Erythroblast (primary cell): ENCODE measurements at places on chromosomes 1 and 21.

- DNase-seq, result no peak
These were observed 2.2 kb upstream of the CDC42BPA start for GRCh38 chr1:227320476-227320875.

GRCh38 chr1:225877580-225877979 lies 4.6 kb downstream of the TMEM63A start:
- DNase-seq, result peak; percentile 58

DNA sequence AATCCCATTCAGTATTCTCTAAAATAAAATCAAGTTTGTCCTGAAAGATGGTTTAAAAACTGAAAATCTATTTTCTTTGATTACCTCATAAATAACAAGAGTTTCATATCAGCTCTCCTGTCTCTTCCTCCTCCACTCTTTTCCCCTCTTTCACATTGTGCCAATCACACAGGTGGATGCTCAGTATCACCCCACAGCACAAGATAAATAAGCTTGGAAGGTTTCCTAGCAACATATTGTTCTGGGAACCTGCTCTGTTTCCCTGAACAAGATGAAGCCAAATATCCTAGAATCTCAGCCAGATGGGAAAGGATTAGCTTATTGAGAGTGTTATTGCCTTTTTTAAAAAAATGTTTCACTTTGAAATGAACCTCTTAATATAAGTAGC lies 45.7 kb upstream of the CACYBP start:
- DNase-seq, result no peak

DNA sequence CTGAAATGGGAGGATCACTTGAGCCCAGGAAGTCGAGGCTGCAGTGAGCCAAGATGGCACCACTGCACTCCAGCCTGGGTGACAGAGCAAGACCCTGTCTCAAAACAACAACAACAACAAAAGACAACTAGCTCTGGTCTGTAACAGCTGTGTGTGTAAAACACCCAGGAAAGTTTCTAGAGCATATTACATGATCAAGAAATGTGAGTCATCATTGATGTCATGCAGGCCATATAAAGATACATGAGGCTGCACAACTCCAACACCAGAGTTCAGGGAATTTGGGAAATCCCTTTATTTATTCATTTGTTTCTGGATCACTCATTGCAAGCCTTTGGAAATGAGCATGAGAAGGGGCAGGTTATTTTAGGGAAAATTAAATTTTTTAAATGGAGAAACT lies 50.3 kb upstream of the CTPS1 start:
- no peak for DNase-seq

GRCh38 chr1:33324677-33325575 lies 4.0 kb upstream of the A3GALT2 start:
- no peak for DNase-seq

GRCh38 chr1:91761295-91761721 lies 124.6 kb downstream of the TGFBR3 start:
- DNase-seq, result no peak

DNA sequence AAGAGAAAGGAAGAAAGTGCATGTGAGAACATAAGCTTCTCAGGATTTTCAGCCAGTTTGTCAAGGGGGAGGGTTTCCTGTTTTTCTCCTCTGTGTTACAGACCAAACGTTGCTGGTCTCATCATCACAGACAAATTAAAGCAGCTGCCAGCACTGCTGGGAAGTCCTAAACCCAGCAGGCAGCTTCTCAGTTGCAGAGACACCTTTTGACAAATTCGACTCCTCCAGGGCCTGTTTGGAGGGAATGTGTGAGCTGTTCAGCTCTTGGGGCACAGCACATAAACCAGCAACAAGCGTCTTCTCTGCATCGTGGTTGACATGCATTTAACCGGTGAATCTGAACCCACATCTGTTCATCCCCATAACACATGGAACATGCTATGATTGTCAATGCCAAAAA lies 454.6 kb upstream of the RUNX1 start:
- DNase-seq, result no peak

DNA sequence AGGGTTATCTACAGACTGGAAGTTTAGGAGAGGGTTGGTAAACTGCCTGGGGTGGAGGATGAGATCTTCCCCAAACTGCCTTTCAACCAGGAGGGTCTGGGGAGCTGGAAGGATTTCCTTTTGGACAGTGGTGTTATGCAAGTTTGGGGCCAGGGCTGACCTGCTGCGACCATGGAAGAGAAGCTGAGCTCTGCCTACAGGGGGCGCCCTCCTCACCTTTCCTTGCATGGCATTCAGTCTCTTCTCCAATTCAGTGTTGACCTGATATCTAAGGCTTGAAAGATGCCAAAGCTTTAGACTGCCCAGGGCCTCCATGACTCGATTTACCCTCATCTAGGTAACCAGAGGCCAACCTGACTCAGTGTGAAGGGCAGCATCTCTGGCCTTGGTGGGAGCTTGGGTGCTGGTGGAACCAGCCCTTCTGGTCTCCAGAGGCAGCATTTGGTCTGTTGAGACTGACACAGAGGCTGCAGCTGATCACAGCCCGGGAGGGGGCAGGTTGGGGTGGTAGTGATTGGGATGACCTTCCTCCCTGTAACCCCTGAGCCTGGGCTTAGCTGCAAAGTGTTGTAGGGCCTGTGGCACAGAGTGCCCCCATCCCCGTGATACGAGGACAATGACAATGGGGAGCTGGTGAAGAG lies 170.0 kb downstream of the GRIK3 start:
- DNase-seq, result peak; percentile 35

DNA sequence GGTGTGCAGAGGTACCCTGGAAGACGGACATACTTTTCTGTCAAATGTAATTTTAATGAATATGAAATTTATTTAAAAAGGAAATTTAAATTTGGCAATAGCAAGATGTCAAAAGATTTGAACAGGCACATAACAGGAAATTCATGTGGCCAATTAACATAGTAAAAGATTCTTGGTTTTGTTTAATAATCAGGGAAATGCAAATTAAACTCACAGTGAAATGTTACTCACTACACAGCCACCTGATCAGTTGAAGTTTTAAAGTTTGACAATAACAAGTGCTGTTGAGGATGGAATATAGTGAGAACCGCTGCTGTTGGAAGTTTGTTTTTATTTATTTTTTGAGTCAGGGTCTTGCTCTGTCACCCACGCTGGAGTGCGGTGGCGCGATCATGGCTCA lies 63.9 kb downstream of the TEX35 start:
- DNase-seq, result no peak

- no peak for DNase-seq
These were observed 21.4 kb upstream of the CLCA1 start for GRCh38 chr1:86447198-86447790.

DNA sequence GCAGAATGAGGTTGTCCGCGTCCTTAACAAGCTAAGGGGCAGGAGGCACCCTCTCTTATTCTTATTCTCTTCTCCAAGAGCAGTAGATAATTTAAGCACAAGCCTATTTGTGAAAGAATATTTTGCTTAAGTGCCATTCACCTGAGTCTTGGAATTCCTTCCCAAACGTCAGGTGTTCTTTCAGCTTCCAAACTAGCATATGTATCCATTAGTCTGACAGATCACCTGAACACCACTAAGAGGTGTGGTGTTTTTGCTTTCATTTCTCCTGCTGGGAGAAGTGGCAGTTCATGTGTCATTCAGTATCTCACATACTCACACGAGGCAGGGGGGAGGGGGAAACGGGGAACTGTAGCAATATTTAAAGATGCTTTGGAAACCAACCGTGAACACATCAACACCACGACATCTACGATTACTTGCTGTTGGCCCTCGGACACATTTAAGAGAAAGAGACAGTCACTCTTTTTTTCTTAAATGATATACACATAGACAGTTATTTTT lies 45.5 kb upstream of the RBM15 start:
- no peak for DNase-seq

DNA sequence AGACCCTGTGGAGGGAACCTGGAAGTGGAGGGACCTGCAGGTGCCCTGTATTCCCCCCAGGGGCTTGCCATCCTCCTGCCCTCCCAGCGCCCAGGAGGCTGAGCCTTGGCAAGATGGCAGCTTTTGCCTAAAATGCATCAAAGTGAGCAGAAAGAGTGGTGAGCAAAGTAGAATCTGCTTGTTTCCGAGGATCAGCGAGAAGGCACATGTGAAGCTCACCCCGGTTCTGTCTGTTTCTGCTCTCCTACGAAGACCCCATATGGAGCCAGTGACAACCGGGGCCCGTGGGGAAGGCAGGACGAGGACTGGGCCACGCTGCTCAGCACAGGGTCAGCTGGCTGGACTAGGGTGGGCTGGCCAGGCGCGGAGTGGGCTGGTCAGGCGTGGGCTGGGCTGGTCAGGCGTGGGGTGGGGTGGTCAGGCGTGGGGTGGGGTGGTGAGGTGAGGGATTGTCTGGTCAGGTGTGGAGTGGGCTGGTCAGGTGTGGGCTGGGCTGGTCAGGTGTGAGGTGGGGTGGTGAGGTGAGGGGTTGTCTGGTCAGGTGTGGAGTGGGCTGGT lies 5.2 kb upstream of the FNDC10 start:
- DNase-seq, result no peak

GRCh38 chr1:205229916-205230700 lies 2.4 kb downstream of the TMCC2 start:
- peak; percentile 81 for DNase-seq

DNA sequence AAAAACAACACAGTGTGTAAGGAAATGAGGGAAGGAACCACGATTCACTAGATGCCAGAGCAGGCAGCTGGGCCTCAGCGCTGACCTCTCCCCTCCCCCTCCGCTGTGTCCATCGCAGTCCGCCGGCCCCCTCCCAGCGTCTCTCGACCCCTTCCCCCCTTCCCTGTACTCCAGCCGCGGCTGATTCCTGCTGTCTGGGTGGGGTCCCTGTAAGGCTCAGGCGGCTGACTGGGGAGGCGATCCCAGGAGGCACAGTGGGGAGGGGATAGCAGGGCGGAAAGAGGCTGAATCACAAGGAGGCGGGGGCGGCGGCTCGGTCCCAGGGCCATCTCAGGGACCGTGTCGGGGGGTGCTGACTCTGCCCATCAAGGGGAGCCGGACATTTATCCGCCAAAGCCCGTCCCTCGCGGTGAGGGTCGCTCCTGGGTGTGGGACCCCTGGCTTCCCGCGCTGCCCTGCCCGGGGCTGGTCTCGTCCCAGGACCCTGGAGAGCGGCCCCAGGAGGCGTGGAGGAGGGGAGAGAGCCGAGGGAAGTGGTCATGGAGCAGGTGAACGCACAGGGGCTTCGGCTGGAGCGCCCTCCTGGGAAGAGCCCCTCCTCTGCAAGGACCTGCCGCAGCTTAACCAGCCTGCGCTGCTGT lies 241.9 kb downstream of the PTPRU start:
- no peak for DNase-seq

DNA sequence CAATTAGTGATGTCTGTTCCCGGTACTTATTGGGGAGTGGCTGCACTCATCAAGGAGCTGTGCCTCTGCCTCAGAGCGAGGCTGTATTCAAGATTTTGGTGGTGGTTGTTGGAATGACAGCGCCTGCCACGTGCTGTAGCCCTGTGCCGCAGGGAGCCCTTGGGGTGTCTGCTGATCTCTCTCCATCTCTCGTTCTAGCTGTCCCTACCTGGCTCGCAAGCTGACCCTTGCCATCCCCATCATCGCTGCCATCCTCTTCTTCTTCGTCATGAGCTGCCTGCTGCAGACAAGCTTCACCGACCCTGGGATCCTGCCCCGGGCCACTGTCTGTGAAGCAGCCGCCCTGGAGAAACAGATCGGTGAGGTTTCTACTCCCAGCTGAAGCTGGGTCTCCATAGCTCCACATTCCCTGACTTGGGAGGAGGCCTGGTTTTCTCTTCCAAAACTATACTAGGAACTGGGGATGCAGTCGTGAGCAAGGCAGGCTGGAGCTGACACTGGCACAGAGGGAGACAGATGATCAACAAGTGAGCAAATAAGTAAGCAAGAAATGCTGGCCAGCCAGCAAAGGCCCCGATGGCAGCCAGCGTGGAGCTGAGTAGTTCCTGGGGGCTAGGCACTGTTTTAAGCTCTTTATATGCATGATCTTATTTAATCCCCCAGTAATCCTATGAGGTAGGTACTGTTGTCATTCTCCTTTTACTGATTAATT lies 5.9 kb downstream of the ZDHHC18 start:
- no peak for DNase-seq

DNA sequence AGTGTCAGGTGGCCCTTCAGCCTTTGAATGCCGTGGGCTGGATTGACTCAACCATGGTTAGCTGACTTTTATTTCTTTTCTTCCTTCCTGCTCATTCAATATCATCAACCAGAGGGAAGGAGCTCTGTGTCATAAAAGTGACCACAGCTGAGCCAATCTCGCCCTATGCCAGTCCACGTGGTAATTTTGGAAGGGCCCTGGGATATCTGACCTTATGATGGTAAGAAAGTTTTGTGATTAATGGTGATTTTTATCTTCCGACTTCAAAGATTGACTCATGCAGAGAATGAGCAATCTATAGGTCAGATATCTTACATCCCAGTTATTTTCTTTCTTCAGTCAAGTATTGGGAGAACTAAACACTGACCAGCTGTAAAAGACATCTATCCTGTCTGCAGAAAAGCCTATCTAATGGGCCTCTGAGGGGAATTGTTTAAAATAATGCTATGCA lies 170.3 kb downstream of the ZC3H11B start:
- DNase-seq, result no peak

- no peak for DNase-seq
These were observed 752.1 kb downstream of the LTN1 start for GRCh38 chr21:28240586-28240985.

DNA sequence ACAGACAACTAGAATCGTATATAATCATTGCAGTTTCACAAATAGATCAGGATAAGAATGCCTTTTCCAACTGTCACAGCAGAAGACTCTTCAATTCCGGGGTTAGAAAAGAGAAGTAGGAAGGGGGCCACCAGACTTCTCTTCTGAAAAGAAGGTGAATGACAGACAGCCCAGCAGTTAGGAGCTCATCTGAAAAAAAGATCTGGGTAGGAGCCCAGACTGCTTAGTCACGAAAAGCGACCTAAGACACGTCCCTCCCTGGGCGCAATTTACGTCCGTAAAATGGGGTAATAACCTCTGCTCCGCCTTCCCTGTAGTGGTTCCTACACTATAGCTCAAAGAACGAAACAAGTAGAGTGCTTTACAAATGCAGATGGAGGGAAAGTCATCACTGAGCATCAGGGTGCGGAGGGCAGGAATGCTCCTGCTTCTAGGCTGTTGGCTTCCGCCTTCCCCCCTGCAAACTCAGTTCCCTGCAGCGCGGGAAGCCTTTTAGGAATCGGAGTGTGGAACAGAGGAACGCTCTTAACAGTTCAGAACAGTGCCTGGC lies 582 bp downstream of the ORC1 start:
- DNase-seq, result peak; percentile 93

DNA sequence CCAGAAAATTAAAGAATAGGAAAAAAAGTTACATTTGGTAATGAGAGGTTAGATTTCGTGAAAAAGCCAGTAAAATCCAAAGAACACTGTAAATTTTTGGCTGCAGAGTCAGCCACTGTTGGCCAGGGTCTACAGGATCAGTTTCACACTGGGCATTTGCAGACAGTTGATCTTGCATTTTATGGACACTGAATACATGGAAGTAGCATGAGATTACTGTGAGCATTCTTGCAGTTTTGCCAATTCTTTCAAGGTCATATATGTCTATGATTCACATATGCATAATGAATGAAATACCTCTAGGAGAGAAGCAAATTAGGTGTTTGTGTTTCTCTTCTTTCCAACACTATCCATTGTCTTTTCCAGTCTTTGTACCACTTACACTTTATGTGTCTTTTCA lies 200.8 kb upstream of the DPYD start:
- DNase-seq, result no peak

- DNase-seq, result no peak
These were observed 588.5 kb downstream of the AGBL4 start for GRCh38 chr1:49435291-49435690.

GRCh38 chr1:162035241-162035640 lies 11.6 kb upstream of the OLFML2B start:
- no peak for DNase-seq
